Astrocyte of the hippocampus (primary cell): ENCODE measurements at places on chromosomes 6 and 20.

DNA sequence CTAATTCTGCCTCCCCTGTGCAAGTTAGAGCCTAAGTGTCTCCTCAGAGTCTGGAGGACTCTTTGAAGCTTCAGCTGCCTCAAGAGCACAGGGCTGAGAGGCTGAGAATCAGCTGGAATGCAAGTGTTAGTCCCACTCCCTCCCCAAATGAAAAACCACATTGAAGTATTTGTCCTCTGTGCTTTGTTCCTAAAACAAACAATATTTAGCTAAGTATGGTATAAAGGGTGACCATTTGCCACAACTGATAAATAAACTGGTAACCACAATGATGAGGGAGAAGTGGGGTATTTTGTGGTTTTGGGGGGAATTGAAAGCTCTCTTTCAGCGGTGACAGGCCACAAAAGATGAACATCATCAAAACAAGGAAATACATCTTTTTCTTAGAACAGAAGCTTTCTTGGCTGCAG, 91.7 kb upstream of the HDDC2 start:
- peak; percentile 43 for DNase-seq

- no peak for DNase-seq
Measured at GRCh38 chr20:53595018-53595378, 1.4 kb upstream of the ZNF217 start.

GRCh38 chr6:4906293-4907276, 97.3 kb downstream of the RPP40 start:
- peak; percentile 35 for DNase-seq

DNA sequence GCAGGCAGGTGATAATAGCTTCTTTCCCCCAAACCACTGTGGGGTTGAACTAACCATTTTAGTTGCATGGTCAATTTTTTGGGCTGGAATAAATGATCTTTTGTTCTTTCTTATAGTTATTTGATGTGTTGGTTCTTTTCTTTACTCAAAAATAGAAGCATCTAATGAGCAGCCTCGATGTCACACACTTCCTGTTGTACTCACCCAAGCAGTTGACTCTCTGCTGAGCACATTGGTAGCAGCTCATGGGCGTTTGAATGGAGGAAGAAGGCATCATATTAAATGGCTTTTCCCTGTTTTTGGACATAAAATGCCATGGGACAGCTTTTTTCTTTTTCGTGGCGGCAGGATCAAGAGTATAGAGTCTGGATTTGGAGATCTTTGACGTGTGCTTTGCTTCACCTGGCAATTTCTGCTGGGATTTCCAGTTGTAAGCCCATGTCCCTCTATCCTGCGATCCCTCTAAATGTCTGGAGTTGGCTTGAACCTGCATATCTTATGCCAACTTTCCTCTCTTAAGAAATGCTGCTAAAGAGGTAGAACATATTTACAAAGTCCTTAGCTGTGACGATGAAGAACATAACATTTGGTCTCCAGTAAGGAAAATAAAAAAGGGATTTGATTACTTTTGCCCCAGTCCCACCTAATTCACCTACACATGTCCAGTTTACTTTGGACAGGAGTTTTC, 268.3 kb downstream of the PRL start:
- DNase-seq = peak; percentile 50

DNA sequence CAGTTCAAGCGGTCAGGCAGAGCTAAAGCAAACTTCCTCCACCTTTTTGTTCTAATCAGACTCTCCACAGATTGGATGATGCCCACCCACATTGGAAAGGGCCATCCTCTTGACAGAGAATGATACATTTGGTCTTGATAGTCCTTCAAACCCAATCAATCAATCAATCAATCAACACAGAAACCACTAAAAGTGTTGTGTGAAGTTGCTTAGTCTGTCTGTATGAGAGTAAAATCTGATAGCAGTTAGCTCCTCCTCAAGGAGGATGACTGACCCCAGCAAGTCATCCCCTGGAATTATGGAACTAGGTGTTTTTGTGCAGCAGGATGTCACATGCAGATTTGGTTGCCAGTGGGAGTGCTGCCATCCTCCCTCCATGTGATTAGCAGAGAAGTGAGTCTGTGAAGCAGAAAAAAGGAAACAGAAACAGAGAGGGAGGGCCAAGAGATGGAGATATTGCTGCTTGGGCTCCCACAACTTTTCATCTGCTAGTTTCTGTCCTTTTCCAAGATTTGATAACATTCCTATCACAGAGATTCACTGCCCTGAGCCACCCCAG, 32.0 kb upstream of the SSTR4 start:
- DNase-seq = no peak

- DNase-seq = no peak
Measured at GRCh38 chr6:106155219-106155830, 69.2 kb downstream of the PRDM1 start.

- peak; percentile 87 for DNase-seq
Measured at GRCh38 chr6:158072083-158072721, 90.5 kb downstream of the SYNJ2 start.

- DNase-seq = peak; percentile 43
Measured at GRCh38 chr6:149895833-149896271, 2.1 kb downstream of the RAET1E start.

- no peak for DNase-seq
Measured at GRCh38 chr6:35091346-35092083, 49.6 kb downstream of the TCP11 start.

- no peak for DNase-seq
Measured at GRCh38 chr20:44180814-44181213, 6.2 kb downstream of the JPH2 start.
